CD4-positive, alpha-beta T cell treated with Interleukin-2 at 100 ng/mL for 4 hours (primary cell): ENCODE measurements at places on chromosomes 16 and 17.

DNA sequence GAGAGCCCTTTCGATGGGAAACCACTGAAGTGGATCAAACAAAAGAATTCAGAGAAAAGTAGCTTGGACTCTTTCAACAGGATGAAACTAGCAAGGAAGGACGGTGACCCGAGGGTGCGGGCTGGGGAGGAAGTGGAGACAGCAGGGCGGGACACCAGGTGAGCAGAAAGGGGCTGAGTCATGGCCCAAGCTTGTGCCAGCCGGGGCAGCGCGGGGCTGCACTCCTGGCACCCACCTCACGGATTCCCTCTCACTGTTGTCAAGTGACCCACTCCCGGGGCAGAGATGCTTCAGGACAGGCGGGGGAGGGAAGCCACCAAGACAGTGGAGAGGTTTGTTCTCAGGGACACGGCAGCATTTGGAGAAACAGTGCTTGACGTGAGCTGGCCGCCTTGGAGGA lies 10.7 kb upstream of the RNF222 start:
- DNase-seq: no peak

DNA sequence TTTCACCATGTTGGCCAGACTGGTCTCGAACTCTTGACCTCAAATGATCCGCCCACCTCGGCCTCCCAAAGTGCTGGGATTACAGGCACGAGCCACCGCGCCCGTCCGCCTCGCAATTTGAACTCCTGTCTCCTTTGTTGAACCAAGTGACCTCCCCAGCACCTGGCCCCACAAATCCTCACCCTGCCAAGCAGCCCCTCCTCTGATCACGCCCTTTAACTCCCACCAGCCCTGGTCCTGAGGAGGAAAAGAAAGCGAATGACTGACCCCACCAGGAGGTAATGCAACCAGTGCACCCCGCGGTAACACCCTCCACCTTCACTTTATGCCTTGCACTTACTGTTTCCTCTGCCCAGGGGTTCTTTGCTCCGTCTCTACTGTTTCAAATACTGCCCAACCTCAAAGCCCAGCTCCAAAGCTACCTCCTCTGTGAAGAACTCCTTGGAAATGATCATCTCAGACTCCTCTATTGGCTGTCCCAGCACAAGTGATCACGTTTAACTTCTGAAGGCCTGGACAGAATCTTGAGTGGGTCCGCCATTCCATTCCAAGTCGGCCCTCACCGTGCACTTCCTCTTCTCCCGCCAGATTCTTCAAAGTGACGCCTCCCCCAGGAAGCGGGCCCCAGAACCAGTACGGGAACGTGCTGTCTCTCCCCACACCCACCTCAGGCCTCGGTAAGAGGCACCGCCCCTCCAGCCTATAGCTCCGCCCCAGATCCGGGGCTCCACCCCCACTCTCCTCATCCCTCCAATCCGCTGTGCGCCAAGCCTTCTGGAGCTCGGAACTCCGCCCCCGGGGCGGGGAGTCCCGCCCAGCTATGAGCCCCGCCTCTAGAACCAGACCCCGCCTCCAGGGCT lies 4.4 kb downstream of the CD19 start:
- peak; percentile 80 for DNase-seq

- DNase-seq: peak; percentile 38
These were observed 13.2 kb downstream of the ZFPM1 start for GRCh38 chr16:88466175-88466862.

DNA sequence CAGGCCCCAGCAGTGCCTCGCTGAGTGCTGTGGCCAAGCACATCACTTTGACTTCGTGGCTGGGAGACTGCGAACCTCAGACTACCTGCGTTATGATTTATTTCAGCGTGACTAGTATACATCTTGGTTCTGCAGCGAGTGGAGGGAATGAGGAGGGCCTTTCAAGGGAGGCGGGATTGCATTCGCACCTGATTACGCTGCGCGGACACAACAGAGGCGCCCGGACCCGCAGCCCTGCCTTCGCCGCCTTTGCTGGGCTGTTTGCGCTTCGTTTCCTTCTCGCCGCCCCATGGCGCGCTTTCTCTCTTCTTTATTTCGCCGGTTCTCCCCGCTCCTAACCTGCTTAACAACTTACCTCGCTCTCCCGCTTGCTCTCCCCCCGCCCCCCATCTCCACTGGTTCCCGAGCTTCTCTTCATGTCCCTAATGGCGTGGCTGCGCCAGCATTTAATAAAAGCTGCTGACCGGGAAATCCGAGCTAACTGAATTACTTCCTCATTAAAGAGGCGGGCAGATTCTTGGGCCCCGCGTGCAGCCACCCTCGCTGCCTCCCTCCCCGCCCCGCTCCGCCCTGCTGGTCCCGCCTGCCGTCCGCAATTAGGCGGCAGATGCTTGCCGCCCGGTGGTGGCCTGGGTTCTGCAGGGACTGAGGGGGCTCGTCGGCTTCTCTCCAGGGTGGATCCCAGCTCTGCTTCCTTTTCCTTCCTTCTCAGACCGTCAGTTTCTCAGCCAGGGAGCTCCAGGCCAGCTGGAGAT lies 257.6 kb upstream of the SDK2 start:
- DNase-seq: no peak

GRCh38 chr16:66269617-66270332 lies 96.7 kb upstream of the CDH5 start:
- no peak for DNase-seq

DNA sequence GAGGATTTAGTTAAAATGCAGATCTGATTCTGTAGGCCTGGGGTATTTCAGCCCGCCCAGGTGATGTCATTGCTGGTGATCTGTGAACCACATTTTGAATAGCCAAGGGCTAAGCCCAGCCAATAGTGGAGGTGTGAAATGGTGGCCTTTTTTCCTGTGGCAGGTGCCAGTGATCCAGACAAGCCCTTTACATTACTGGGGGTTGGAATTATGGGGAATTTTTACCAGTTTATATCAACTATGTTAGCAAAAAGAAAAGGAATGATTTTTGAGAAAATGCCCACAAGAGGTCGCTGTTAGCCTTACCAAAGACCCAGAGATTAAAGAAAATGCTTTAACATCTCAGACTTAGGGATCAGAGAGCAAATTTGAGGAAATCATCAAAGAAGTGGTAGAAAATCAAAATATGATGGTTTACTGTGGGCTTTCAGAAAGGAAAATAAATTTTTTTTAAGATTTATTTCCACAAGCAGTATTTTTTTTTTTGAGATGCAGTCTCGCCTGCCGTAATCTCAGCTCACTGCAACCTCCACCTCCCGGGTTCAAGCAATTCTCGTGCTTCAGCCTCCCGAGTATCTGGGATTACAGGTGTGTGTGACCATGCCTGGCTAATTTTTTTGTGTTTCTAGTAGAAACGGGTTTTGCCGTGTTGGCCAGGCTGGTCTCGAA lies 3.9 kb downstream of the VPS35L start:
- DNase-seq: peak; percentile 64

DNA sequence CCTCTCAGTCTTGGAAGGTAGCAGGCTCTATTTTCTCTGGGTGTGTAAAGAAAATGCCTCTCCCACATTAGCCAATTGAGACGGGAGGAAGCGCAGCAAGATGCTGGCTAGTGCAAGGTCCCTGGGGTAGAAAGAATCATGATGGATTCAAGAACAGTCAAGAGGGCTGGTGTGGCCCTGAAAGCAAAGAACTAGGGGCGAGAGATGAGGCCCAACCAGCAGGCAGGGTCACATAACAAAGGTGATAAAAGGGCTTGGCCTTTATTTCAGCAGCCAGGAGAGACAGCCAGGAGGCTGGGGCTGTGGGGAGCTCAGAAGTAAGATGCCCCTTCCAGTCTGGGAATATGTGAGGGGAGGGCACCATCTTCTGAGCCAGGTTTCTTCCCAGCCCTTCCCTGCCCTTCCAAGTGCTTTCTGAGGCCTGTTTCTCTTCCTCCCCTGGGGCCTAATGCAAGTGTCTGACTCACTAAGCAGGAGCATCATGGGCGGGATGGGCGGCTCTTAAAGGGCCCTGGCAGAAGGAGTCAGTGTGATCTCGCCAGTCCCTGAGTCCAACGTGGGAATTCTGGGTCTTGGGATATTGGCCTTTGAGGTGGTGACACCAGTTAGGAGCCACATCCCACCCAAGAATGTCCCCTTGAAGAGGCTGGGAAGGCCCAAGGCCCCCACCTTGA lies 3.9 kb upstream of the NLRC5 start:
- no peak for DNase-seq

DNA sequence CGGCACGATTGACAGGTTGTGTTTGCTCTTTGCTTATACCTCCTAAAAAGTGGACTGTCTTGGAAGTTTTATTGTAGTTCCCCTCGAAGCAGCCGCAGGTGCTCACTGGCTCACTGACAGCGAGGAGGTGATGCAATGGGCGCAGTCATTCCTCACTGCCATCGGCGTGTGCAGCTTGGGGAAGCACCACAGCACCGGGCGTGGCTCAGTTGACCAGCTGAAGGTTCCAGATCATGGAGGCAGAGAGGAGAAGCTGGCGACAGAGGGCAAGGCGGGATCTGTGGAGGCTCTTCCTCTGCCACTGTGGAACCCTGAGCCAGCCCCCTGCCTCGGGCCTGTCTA lies 72.1 kb upstream of the TNRC6C start:
- no peak for DNase-seq

- no peak for DNase-seq
These were observed 60.2 kb downstream of the TEX2 start for GRCh38 chr17:64202683-64203344.

- no peak for DNase-seq
These were observed 209.4 kb upstream of the GSE1 start for GRCh38 chr16:85403693-85404092.

DNA sequence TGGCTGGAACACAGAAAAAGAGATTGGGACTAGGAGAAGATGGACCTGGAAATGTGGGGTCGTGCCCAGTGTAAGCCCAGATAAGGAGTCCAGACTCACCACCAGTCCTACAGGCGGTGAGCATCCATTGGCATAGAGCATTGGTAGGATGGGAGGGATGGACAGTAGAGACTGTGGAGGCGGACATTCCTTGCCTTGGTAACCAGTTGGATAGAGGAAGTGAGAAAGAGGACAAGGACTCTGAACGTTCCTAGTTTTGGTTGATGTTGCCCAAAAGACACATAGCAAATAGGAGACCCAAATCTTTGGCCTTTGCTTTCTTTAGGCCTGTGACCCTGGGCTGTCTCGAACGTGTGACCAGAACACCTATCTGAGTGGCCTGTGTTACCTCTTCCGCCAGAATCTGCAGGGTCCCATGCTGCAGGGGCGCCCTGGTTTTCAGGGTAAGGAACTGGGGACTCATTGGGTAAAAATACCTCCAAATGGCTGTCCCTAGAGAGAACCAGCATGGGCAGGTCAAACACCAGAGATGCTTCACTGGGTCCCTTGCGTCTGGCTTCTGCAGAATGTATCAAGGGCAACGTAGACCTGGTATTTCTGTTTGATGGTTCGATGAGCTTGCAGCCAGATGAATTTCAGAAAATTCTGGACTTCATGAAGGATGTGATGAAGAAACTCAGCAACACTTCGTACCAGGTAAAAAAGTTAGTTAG lies 6.4 kb downstream of the ITGAL start:
- DNase-seq: no peak

- no peak for DNase-seq
These were observed 14.2 kb upstream of the ALOX12B start for GRCh38 chr17:8101721-8102120.

DNA sequence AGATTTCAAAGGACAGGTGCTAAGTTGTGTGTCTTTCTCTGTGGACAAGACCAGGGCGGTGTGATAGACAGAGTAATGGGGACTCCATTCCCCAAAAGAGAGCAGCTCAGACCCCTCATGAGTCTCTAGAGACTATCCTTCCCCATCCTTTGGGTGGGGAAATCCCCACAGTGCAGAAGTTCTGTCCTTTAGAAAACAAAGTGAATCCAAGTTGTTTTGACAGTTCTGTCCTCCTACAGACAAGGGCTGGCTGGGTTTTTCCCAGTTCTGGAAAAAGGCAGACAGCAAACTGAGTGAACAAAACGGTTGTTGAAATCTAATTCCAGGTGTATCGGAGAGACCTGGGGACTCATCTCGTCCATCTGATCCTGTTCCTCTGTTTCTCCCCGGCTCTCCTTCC lies 11.0 kb upstream of the HAS3 start:
- DNase-seq: no peak

GRCh38 chr16:53090591-53091411 lies 36.0 kb downstream of the CHD9 start:
- no peak for DNase-seq

DNA sequence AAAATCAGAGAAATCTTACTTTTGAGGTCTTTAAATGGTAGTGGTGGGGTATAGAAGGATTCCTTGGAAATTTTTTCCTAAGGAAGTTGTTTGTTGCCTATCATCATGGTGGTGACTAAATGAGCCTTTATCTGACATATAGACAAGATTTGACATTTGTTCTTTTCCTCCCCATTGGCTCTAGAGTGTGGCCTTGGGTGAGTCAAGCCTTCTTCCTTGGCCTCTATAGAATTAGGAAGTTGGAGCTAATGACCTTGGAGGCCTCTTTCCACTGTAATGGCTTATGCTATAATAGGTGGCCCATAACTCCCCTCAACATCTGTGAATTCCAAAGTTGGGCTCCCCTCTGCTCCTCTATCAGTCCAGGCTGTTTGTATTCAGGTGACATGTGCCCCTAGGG lies 79.1 kb upstream of the HNF1B start:
- no peak for DNase-seq

GRCh38 chr17:38449364-38449763 lies 21.1 kb downstream of the ARHGAP23 start:
- DNase-seq: no peak

- no peak for DNase-seq
These were observed 8.7 kb upstream of the CAVIN1 start for GRCh38 chr17:42431758-42432161.
